Mucosa of gallbladder (tissue), 1 donor: ENCODE measurements at places on chromosomes 6 and 20. TPM values are rescaled to one million over a fixed set of nuclear protein-coding genes. Genes with fewer than 3 reads are reported as not detected.

DNA sequence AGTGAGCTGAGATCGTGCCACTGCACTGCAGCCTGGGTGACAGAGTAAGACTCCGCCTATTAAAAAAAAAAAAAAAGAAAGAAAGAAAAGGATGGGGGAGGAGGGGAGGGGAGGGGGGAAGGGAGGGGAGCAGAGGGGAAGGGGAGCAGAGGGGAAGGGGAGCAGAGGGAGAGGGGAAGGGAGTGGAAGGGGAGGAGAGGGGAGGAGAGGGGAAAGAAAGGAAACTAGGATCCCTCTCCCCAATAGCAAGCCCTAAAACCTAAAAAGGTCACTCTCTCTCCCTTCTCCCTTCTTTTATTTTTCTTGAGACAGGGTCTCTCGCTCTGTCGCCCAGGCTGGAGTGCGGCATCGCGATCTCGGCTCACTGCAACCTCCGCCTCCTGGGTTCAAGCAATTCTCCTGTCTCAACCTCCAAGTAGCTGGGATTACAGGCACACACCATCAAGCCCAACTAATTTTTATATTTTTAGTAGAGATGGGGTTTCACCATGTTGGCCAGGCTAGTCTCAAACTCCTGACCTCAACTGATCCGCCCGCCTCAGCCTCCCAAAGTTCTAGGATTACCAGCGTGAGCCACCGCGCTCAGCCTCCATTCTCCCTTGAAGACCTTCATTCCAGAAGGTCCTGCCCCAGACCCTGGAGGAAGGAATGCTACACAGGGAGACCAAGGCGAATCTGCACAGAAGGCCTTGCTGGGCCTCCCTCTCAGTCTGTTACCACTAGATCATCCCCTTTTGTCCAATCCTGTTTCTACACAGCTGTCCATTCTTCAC, 45.8 kb upstream of the PIM1 start:
- no peak for DNase-seq

GRCh38 chr6:168013250-168013915, 15.9 kb downstream of the KIF25 start:
- DNase-seq: no peak

DNA sequence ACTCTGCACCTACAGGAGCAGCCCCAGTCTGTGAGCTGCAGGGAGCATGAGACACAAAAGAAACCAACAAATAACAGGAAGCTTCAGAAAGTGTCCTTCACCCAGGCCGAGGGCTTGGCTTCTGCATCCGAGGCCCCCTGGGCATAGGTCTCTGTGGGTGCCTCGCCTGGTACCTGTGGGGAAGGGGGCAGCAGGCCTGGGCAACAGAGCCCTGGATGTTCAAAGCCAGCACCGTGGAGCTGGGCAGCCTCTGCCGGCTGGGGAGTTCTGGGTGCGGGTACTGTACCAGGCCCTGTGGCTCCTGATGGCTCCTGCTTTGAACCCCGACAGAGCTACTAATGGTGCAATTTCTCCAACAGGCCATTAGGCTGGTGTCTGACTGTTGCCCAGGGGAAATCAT, 55.7 kb downstream of the TMEM242 start:
- no peak for DNase-seq

DNA sequence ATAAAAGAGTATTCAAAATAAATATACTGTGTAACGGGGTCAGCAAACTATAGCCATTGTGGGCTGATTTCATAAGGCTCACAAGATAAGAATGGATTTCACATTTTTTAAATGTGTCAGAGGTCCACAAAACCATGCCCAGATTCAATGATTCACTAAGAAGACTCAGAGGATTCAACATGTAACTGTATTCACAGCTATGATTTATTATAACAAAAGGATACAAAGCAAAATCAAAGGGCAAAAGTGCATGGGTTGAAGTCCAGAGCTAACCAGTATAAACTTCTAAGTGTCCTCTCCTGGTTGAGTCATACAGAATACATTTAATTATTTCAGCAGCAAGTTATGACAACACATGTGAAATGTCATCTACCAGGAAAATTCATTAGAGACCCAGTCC, 49.2 kb downstream of the TBC1D32 start:
- DNase-seq: no peak

DNA sequence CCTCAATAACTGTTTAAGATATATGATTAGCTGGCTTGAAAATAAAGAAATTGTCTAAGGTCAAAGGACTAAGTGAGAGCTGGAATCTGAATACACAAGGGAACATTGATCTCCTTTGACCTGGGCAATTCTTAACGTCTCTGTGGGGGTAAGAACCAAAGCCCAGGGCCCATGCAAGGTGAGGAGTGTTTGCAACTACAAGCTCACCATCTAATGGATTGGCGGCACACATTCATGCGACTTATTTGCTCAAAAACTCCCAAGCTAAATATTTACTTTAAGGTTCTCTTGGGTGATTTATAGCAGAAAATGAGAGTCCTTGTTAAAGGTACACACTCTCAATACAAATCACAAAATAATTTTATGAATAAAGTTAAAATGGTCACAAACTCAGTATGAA, 392.0 kb upstream of the FLRT3 start:
- DNase-seq: no peak

- DNase-seq: no peak
These were observed 17.9 kb downstream of the SLC2A12 start for GRCh38 chr6:134034478-134034877.

DNA sequence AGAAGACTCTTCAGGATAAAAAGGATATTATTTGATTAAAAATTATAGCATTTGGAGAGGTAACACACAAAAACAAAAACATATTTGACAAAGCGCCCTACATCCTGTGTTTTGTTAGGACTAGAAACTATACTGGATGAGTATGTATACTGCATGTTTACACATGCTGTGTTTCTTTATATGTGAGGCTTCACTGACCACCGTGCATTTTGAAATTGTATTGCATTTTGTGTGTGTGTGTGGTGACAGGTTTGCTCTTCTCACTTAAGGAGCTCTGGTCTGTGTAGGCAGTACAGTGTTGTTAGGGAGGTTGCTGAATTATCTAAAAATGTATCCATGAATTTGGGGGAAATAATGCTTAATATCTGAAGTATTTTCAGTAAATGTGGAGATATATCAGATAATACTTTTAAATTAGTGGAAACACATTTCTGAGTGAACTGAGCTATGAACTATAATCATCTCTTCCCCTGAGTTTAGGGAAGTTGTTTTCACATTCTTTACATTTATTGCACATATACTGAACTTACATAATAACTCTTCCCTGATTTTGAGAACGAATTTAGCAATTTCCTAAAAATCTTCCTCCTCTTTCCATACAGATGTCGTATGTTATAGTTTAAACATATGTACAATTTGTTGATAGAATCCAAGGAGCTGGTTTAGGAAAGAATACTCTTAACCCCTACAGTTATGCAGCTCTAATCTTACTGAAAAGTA, 43.3 kb downstream of the TMEM170B start:
- no peak for DNase-seq

DNA sequence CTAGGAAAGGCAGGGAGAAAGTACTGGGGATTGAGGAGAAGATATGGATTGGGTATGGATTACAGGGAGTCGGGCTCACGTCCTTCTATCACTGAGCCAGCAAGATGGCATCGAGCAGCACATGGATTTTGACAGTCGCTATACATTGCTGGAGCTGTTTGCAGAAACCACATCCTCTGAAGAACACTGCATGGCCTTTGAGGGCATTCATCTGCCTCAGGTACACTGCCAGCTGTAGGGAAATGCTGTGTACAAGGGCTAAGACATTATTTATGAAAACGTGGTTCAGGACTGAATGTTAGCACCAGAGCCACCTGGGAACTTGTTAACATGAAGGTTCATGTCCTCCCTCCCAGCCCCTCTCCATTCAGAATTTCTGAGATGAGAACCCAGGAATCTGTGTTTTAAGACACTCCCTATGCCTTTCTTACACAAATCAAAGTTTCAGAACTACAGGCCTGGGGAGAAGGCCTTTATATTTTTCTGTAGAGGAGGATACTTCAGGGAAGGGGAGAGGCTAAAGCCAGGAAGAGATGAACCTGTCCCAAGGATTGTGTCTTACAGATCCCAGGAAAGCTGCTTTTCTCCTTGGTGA, 3.5 kb downstream of the CUL9 start:
- no peak for DNase-seq

GRCh38 chr20:63121246-63121645, 94.7 kb downstream of the YTHDF1 start:
- no peak for DNase-seq

DNA sequence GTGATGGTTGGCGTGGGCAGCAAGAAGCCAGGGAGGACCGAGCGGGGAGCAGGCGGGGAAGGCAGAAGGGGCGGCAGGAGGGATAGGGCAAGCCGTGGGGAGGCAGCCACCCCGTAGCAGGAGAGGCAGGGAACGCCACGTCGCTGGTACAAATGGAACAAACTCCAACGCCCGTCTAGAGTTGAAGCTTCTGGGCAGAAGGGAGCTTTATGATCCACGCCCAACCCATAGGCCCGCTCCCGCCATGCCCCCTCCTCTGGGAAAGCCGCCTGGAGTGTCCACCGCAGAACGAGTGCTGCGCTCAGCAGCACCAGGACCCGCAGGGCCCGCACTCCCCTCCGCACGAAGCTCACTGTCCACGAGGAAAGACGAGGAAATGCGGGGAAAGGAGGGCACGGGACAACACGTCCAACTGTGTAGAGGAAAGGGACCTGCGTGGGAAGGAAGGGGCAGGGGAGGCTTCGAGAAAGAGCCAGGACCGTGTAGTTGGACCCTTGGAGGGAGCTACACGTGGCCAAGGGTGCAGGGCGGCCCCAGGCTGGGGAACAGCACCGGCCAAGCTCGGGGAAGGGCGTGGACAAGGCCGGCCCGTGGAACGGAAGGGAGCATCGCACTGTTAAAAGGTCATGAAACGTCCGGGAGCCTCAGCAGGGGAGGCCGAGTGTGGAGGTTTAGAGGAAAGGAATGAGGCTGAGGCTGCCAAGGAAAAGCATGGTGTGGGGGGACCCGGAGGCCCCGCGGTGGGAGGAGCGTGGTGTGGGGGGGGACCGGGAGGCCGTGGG, 204.0 kb downstream of the DLL1 start:
- DNase-seq: no peak

GRCh38 chr6:34391473-34391785, 1.0 kb downstream of the NUDT3 start:
- DNase-seq: no peak

GRCh38 chr20:39421571-39422105, 459.5 kb downstream of the DHX35 start:
- DNase-seq: no peak

GRCh38 chr20:45363611-45364492, 896 bp downstream of the SYS1 start:
- no peak for DNase-seq

DNA sequence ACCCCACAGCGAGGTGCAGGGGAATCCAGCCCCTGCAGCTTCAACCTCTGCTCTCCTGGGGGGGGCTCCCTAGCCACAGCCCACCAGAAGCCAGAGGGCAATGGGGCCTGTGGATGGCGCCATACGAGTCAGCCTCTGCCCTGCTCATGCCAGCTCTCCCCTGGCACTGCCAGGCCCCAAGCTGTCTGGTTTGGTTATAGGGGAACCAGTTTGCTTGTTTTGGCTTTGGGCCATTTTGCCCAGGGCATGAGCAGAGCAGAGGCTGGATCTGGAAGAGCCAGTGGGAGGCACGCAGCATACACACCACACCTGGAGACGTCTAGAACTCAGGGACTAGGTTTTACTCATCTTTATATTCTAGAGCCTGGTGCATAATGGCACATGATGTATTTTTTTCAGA, 66.7 kb upstream of the SLC22A16 start:
- peak; percentile 41 for DNase-seq

DNA sequence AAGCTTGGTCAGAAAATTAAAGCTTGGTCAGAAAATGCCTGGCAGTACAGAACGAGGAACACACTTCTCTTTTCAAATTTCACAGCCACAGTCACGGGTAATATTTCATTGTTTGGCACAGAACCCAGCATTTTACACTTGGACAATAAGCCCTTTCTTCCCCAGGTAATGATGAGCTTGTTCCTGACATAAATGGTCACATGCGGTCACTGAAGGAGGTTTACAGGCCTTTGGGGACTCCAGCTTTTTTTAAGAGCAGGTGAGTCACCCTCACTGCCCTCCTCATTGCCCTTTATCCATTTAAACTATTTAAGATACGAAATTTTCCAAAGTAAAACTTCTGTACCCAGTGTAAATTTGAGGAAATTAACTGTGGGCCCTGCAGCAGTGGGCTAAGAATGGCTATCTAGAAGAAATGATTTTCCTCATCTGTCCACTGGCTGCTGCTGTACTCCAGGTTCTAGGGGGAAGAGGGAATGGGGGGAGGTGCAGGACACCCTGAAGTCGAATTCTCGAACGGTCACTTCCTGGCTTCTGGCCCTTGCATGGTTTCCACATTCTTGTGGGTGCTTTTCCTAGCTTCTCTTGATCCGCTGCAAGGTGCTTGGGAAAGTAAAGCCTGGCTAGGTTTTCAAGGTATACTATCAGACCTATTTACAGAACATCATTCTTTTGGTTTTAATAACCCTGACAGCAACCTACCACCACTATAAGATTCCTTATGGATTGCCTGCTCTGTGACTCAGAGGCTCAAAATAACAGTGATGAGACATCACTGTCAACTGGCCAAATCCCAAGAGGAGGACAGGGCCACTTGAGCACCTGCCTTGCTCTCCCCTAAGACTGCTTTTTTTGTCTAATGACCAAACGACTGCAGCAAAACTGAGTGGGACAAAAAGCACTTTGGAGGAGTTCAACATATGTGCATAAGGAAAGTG, 75.8 kb downstream of the PREP start:
- DNase-seq: no peak

GRCh38 chr20:5806457-5807263, 56.5 kb downstream of the SHLD1 start:
- no peak for DNase-seq

GRCh38 chr6:23302514-23302913, 733.1 kb downstream of the HDGFL1 start:
- DNase-seq: no peak

- no peak for DNase-seq
These were observed 93.6 kb downstream of the NCR2 start for GRCh38 chr6:41428996-41429421.

DNA sequence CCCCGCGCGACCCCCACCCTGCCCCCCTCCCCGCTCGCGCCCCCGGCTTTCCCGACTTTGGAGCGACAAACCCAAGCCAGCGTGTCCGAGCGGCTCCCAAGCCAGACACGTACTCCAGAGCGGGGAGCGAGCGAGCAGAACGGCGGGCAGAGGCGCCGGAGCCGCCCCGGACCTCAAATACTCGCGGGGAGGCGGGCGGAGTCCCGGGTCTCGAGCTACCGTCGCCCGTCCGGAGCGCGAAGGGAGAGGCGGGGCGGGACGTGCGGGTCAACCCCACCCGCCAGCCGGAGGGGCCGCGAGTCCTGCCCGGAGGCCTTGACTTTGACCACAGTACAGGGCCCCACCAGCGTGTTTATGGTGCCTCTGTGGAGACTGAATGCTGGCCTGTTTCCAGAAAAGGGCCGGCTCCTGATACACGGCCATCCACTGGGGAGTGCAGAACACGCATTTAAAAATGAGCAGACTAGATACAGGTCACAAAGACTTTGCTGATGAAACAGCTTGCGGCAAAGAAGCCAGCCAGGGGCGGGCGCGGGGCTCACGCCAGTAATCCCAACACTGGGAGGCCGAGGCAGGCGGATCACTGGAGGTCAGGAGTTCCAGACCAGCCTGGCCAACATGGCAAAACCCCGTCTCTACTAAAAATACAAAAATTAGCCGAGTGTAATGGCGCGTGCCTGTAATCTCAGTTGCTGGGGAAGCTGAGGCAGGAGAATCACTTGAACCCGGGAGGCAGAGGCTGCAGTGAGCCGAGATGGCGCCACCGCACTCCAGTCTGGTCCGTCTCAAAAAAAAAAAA, at the start of gene SERPINB6:
SERPINB6 (minus strand) TSS at position 148 of the 799 bp plus-strand sequence. CDS start 12,235 bp downstream, outside the sequence.
- DNase-seq: peak; percentile 84

DYNLT2 gene
- 1.5 TPM for total RNA-seq

HLA-DPB1 gene
- total RNA-seq: 174 TPM

PDE7B gene
- 5.7 TPM for total RNA-seq

SLC26A8 gene
- total RNA-seq: not detected

EEF1E1 gene
- total RNA-seq: 11.6 TPM

BHLHE23 gene
- total RNA-seq: not detected
